ENCODE measurements at places on chromosomes 16 and 17.

GRCh38 chr17:67696853-67697498, 20.8 kb upstream of the NOL11 start:
- DNase-seq, result no peak

- no peak for DNase-seq
These were observed 56.0 kb downstream of the ZFPM1 start for GRCh38 chr16:88508868-88509748.

GRCh38 chr17:43917016-43917347, 9.6 kb upstream of the MPP2 start:
- DNase-seq, result no peak

DNA sequence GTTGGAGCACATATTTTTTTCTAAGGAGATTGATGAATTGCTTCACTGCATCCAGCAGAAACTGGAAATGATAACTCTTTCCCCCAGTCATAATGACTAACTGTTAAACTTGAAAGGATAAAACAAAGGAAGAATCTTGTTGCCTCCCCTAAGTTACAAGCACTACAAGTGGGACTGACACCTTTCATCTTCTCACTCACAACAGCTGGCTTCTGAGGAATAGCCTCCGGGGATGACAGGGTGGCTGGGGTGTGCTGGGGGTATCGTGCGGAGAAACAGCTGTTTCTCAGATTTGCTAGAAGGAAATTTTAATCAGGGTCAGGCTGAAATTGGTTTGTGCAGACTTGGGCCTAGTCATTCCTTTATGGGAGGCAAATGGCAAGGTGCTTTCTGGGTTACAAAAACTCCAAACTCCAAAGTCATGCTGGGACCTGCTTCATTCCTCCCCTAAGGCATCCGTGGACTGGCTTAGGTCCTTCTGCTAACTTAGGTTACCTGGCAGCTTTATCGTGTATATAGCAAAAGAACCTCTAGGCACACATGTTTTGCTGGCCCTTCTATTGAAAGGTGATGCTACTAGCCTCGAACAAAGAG, 557.2 kb downstream of the TOX3 start:
- DNase-seq, result no peak

- no peak for DNase-seq
These were observed 29.6 kb downstream of the WNT9B start for GRCh38 chr17:46881015-46881414.

GRCh38 chr16:27430512-27430911, 28.5 kb downstream of the IL21R start:
- no peak for DNase-seq

DNA sequence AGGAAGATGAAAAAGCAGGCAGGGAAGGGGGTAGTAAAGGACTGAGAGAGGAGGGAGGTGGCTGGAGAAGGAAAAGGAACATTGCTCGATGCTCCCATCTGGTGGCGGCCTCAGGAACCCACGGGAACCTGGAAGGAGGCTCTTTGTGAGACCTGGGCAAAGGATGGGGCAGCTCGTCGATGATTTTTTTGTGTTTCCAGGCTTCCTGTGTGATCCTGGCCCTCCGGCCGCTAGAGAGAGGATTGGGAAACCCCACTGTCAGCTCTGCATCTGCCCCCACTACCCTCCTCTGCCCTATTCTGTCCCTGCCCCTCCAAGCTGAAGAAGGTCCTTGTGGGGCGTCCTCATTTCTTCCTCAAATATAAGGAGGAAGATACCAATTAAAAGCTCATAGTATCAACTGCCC, 6.6 kb downstream of the WFIKKN2 start:
- DNase-seq, result no peak

DNA sequence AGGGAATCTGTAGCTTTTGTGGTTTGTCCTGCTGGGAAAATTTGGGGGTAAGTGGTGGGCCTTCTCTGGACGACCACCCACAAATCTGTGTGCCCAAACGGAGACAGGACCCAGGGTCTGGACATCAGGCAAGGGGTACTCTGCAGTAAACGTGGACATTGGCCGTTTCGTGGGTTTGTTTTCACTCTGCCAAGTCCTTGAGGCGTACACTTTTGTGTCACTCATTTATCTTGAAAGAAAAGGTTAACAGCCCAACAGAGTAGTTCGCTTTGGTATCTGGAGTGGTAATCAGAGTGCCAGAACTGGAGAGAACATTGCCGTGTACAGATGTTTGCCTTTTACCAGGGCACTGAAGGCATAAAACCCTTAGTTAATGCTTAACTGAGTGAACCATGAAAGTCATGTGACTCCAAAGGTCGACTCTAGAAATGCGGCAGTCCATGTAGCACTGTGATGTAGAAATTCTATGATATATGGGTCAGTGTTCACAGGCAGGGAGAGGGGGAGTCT, 15.4 kb downstream of the NAA60 start:
- no peak for DNase-seq

DNA sequence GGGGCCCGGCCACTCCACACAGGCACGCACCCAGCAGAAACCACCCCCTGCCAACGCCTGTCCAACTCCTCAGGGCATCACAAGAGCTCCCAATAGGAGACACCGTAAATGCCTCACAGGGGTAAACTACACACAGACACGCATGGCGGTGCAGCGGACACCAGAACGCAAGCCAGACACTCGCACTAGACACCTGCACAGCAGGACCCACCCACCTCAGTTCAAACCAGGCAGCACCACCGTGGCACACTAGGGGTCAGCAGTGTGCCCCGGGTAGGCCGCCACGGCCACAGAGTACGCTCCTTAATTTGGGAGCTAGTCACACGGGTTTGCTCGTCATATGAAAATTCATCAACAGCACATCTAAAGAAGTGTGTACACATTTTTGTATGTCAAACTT, 3.4 kb downstream of the SLC38A10 start:
- no peak for DNase-seq

DNA sequence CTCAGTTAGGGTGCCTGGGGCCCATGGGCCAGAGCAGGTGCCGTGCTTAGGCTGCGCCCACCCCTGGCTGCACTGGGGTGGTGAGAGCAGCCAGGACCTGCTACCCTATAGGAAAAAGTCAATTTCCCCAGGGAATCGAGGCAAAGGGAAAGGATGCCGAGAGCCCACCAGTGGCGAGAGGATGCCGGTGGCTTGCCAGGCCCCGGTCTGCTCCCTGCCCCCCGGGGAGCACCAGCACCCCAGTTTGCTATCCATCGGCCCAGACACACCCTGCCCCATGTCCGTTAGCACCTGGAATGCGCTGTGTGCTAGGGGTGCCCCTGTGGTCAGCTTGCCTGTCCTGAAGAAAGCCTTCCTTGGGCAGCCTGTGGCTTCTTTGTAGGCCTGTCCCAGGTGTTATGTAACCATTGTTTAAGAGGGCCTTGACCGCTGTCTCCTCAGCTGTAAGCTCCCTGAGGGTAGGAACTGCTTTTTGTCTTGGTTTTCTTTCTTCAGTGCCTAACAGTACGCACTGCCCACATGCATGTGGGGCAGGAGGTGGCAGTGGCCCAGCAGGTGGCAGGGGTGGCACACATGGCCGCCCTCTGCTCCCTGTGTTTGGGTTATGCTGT, 40.8 kb downstream of the NT5M start:
- DNase-seq, result no peak

- no peak for DNase-seq
These were observed 29.0 kb downstream of the ZFHX3 start for GRCh38 chr16:73018821-73019456.

- no peak for DNase-seq
These were observed 171.8 kb upstream of the FOXF1 start for GRCh38 chr16:86338403-86339115.

- no peak for DNase-seq
These were observed 28.3 kb downstream of the WNT3 start for GRCh38 chr17:46790216-46790615.

DNA sequence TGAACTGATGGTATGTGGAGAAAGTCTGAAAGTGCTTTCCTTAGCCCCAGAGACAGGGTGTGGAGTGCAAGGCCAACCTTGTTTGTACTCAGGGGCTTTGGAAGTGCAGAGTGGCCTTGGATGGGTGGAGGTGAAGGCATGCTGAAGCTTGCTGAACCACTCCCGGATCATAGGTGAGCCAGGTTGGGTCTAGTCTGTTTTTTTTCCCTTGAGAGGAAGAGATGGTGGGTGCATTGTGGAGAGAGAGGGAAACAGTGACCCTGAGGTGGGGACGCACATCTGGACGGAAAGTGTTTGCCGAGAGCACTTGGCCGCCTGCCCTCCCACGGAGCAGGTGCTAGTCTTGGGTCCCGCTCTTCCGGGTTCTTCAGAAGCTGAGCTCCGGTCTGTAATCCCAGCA, 12.5 kb downstream of the ABAT start:
- DNase-seq, result no peak

DNA sequence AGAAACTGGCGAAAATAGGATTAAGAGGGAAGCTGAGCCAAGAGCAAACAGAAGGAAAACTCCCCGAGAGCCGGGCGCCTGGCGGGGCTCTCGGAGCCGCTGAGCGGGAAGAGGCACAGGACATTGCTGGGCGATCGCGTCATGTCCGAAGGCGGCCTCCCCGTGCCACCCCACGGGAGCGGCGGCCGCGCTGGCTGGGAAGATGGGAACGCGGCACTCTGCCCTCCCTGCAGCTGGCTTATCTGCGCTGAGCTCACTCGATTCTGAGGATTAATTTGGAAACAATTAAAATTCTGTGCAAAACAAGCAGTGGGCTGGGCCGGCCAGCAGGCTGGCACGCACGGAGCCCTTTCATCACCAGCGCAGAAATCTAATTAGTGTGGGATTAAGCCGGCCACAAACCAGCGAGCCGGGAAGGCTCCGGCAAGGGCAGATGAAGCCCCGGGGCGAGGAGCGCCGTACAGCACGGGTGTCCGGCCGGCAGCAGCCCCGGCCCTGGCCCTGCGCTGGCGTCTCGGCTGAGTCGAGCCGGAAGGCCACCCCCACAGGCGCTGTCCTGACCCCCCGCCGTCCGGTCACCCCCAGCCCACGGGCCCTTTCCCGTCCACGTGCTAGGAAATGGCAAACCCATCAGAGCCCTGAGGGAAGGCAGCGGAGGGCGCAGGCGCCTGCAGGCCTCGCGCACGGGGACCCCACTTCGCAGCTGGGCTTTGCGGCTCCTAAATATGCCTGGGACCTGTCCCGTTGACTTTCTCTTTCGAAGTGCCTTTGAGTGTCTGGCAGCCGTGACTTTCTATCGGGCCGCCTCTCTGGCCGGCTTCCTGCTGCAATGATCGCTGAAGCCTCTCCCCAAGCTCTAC, 37.9 kb downstream of the SOX8 start:
- no peak for DNase-seq

GRCh38 chr16:85600530-85601271, 12.4 kb upstream of the GSE1 start:
- no peak for DNase-seq

GRCh38 chr16:28101533-28101890, 38.0 kb upstream of the GSG1L start:
- no peak for DNase-seq

DNA sequence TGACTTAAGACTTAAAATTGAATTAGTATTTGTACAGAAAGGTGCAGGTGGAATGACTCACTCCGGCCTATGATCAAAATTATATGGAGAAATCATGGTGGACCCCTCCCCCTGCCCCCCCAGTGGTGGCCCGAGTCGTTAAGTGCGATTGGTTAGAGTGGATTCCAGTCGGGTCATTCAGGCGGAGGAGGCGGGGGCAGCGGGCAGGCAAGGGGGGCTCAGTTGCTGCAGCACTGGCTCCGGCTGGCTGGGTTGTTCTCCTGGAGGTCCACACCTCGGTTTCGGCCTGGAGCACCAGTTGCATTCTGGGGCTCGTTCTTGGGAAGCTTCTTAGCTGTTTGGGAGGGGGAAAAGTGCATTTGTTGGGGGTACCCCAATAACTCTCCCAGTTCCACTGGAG, 3.0 kb downstream of the HSPB9 start:
- DNase-seq, result no peak

- DNase-seq, result no peak
These were observed 444.3 kb downstream of the KCNJ2 start for GRCh38 chr17:70613681-70614080.

DNA sequence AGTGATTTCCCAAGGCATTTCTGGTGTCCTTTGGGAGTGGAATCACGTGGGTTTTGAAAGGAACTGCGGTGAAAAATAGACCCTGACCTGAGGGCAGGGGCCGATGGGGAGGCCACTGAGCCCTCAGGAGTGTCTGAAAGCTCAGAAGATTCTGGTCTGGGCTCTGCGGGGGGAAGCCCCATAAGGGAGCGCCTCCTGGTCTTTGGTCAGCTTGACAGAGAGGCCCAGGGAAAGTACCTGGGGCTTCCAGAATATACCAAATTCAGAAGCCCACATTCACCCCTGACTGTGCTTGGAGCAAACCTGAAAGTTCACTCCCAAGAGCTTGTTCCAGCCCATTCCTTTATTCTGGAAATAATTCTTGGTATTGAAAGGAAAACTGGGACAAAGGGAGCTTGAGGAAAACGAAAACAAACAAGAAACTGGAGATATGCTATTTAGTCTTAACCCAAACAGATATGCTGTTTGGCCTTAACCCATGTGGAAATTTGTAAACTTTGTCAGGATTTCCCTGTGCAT, 23.2 kb upstream of the NAGLU start:
- no peak for DNase-seq

DNA sequence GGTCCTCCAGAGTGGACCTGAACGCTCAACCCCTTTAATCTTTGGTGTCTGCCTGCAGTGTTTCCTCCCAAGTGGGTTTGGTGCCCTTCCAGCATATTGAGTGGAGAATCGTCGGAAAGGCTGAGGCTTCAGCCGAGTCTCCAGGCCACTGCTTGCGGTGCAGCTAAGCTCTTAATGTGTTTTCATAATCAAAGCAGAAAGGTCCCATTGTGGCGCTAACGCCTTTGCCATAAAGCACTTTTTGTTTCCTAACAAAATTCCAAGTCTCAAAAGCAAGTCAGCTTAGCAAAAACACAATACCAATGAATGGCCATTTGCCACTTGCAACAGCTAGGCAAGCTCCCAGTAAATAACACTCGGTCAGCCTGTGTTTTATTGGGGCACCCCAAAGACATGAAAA, 57.6 kb downstream of the KSR1 start:
- DNase-seq, result no peak

DNA sequence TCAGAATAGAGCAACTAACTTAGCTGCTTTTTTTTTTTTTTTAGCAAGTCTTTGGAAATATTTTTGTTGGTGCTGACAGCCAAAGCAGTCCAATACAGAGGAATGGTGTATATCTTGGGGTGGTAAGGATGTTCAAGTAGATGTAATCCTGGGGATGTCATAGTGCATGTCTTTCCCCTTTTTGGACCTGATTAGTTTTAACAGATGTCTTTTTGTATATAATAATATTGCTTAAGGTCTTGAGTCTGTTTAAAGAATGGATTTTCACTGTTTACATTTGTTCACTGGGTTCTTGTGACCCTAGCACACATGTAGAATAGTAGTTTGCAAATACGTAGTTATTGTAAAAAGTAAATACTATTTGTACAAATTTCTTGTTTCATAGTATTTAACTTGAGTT, 7.9 kb downstream of the TAF15 start:
- DNase-seq, result no peak

GRCh38 chr16:72658888-72659717, 388.8 kb downstream of the ZFHX3 start:
- no peak for DNase-seq
